T-helper 17 cell (primary cell): ENCODE measurements at places on chromosomes 6 and 20. TPM values are rescaled to one million over a fixed set of nuclear protein-coding genes. Genes with fewer than 3 reads are reported as not detected.

- H3K4me1 ChIP-seq, result no peaks in the 10 kb centered on the region
- no peak overlapping the region for H3K27ac ChIP-seq
- no peak overlapping the region for H3K4me3 ChIP-seq
Measured at GRCh38 chr6:145532361-145532760, 203.0 kb downstream of the EPM2A start.

DNA sequence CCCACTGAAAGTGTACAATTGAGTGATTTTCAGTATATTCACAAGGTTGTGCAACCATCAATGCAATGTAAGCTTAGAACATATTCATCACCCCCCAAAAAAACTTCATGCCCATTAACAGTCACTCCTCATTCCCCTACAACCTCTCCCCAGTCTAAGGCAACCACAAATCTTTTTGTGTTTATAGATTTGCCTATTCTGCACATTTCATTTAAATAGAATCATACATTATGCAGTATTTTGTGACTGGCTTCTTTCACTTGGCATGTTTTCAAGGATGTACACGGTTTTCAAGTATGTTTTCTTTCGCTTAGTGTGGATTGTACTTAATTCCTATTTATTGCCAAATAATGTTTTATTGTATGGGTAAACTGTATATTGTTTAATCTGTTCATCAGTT lies 329.3 kb upstream of the RNF24 start:
- no peaks in the 10 kb centered on the region for H3K4me1 ChIP-seq
- H3K36me3 ChIP-seq, result no peaks in the 10 kb centered on the region
- no peak overlapping the region for H3K27ac ChIP-seq
- no peak overlapping the region for H3K4me3 ChIP-seq
- DNase-seq, result no peak
- peaks cover 46% of the 10 kb centered on the region for H3K27me3 ChIP-seq

DNA sequence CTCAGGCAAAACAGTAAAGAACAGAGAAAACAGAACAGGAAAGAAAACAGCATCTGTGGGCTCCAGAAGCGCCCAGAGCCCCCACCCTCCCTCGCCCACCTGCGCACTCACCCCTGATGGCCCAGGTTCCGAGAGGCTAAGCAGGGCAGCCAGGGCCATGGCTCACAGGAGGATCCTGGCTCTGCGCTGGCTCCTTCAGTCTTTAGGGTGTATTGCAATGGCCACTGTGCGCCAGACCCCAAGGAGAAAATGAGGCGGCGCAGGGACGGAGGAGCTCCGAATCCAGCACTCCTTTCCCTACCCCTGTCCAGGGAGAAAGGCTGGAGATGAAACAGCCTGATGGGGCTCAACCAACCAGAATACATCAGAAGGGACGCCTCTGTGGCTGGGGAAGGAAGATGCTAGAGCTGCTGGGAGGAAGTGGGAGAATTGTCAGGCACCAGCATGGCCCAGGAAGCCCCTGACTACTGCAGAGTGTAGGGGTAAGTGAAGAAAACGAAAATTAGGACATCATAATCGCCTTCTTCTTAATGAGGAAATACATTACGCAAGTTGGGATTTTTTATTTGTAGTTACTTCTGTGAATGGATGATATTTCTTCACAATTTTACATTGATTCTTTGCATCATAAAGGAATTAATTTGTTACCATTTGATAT lies 49.0 kb downstream of the COL11A2 start:
- H3K27ac ChIP-seq, result no peak overlapping the region
- peaks cover 11% of the 10 kb centered on the region for H3K4me1 ChIP-seq
- peaks cover 14% of the 10 kb centered on the region for H3K36me3 ChIP-seq
- peaks cover 44% of the 10 kb centered on the region for H3K27me3 ChIP-seq
- no peak for DNase-seq

GRCh38 chr6:122710908-122711635 lies 68.4 kb upstream of the FABP7 start:
- no peak overlapping the region for H3K27ac ChIP-seq
- H3K27me3 ChIP-seq, result peaks cover 7% of the 10 kb centered on the region
- no peaks in the 10 kb centered on the region for H3K4me1 ChIP-seq
- no peak overlapping the region for H3K4me3 ChIP-seq
- H3K36me3 ChIP-seq, result no peaks in the 10 kb centered on the region

- no peaks in the 10 kb centered on the region for H3K4me1 ChIP-seq
- no peak overlapping the region for H3K4me3 ChIP-seq
- DNase-seq, result no peak
Measured at GRCh38 chr6:66226109-66226508, 519.1 kb upstream of the EYS start.

GRCh38 chr6:35037664-35038038 lies 103.5 kb downstream of the TCP11 start:
- H3K36me3 ChIP-seq, result no peaks in the 10 kb centered on the region
- no peaks in the 10 kb centered on the region for H3K27me3 ChIP-seq
- H3K27ac ChIP-seq, result no peak overlapping the region
- no peak for DNase-seq
- no peak overlapping the region for H3K4me3 ChIP-seq

GRCh38 chr6:28488916-28489365 lies 26.7 kb downstream of the GPX6 start:
- peaks cover 15% of the 10 kb centered on the region for H3K4me1 ChIP-seq
- no peak overlapping the region for H3K27ac ChIP-seq
- DNase-seq, result no peak
- H3K4me3 ChIP-seq, result peak overlapping the region; percentile 75
- peaks cover 74% of the 10 kb centered on the region for H3K27me3 ChIP-seq

- no peaks in the 10 kb centered on the region for H3K27me3 ChIP-seq
- peaks cover 25% of the 10 kb centered on the region for H3K4me1 ChIP-seq
- no peak for DNase-seq
- no peaks in the 10 kb centered on the region for H3K36me3 ChIP-seq
Measured at GRCh38 chr6:110183292-110183885, 3.2 kb downstream of the CDC40 start.

GRCh38 chr6:81900616-81901015 lies 148.1 kb upstream of the TENT5A start:
- no peaks in the 10 kb centered on the region for H3K4me1 ChIP-seq
- H3K27me3 ChIP-seq, result no peaks in the 10 kb centered on the region
- H3K4me3 ChIP-seq, result no peak overlapping the region
- no peak overlapping the region for H3K27ac ChIP-seq
- no peaks in the 10 kb centered on the region for H3K36me3 ChIP-seq

GRCh38 chr20:17511401-17511800 lies 19.8 kb downstream of the BFSP1 start:
- H3K27me3 ChIP-seq, result no peaks in the 10 kb centered on the region
- H3K4me1 ChIP-seq, result peaks cover 21% of the 10 kb centered on the region
- no peak for DNase-seq
- H3K4me3 ChIP-seq, result no peak overlapping the region
- no peaks in the 10 kb centered on the region for H3K36me3 ChIP-seq

DNA sequence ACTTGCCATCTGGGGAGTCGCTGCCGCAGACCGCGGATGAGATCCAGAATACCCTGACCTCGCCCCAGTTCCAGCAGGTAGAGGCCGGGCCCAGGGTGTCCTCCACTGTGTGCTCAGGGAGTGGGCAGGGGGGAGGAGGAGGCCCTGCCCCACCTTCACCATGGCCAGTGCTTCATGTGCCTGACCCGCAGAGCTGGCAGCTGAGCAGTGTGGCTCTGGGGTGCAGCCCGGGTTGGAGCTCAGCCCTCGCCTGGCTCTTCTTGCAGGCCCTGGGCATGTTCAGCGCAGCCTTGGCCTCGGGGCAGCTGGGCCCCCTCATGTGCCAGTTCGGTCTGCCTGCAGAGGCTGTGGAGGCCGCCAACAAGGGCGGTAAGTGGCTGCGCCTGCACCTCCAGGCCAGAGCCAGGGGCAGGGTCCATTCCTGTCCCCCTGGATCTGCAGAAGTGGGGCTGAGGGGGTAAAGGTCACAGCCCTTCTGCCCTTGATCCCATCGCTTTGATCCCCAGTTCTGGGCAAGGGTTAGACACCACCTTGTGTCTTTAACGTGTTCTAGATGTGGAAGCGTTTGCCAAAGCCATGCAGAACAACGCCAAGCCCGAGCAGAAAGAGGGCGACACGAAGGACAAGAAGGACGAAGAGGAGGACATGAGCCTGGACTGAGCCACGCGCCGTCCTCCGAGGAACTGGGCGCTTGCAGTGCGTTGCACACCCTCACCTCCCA lies 5.5 kb downstream of the ADRM1 start:
- no peak overlapping the region for H3K27ac ChIP-seq
- H3K4me3 ChIP-seq, result no peak overlapping the region
- peaks cover 10% of the 10 kb centered on the region for H3K4me1 ChIP-seq
- DNase-seq, result no peak

- H3K27me3 ChIP-seq, result no peaks in the 10 kb centered on the region
- H3K36me3 ChIP-seq, result peaks cover 4% of the 10 kb centered on the region
- no peak for DNase-seq
- no peak overlapping the region for H3K27ac ChIP-seq
- H3K4me3 ChIP-seq, result no peak overlapping the region
Measured at GRCh38 chr6:147384029-147384428, 124.5 kb upstream of the SAMD5 start.

DNA sequence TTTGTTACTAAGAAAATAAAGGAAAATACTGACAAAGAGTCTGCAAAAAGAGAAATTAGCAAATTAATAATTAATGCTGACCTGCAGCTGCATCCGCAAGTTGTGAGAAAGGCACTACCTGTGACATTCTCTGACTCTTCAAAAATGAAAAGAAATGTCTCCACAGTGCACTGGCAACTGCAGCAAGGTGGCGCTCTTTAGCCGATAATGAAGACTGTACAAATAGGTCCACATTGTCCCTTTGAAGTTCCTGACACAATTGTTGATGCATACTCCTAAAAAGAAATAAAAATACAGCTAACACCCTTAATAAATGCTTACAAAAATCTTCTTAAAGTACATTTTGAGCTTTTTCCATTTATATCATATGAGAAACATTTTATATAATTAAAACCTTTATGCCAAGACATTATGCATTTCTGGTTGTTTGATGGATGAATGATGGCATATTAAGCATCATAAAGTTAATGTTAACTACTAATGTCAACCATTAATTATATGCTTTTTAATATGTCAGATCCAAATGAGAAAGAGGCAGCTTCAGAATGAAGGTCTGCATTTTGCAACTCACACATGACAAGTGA lies 96.5 kb downstream of the MMS22L start:
- H3K27ac ChIP-seq, result no peak overlapping the region
- DNase-seq, result peak; percentile 16
- no peak overlapping the region for H3K4me3 ChIP-seq
- no peaks in the 10 kb centered on the region for H3K36me3 ChIP-seq
- H3K27me3 ChIP-seq, result no peaks in the 10 kb centered on the region
- no peaks in the 10 kb centered on the region for H3K4me1 ChIP-seq

DNA sequence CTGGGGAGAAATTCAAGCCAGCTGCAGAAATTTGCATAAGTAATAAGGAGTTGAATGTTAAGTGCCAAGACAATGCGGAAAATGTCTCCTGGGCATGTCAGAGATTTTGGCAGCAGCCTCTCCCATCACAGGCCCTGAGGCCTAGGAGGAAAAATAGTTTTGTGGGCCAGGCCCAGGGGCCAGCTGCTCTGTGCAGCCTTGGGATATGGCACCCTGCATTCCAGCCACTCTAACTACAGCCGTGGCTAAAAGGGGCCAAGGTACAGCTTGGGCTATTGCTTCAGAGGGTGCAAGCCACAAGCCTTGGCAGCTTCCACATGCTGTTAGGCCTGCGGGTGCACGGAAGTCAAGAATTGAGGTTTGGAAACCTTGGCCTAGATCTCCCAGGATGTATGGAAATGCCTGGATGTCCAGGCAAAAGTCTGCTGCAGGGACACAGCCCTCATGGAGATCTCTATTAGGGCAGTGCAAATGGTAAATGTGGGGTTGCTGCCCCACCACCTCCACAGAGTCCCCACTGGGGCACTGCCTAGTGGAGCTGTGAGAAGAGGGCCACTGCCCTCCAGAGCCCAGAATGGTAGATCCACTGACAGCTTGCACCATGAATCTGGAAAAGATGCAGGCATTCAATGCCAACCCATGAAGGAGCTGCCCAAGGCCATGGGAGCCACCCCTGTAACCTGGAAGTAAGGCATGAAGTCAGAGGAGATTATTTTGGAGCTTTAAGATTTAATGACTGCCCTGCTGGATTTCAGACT lies 126.5 kb downstream of the DTNBP1 start:
- H3K27me3 ChIP-seq, result no peaks in the 10 kb centered on the region
- no peaks in the 10 kb centered on the region for H3K36me3 ChIP-seq
- no peak overlapping the region for H3K4me3 ChIP-seq

DNA sequence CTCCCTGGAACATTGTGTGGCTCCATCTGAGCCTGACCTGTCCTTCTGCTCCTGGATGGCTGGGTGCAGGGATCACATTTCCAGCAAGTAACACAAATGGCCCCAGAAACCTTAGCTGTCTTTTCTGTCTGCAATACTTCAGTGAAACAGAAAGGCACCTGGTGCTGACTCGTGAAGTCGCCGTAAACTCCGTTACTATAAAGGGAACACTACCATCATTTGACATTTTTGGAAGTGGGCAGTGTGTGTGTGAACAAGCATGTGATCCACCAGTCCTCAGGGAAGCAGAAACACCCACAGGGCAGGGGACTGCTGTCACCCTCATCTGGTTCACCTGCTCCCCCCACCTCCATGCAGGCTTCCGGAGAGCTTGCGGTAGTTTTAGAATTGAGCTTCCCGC lies 23.9 kb downstream of the SERPINB6 start:
- peaks cover 17% of the 10 kb centered on the region for H3K4me1 ChIP-seq
- peaks cover 2% of the 10 kb centered on the region for H3K36me3 ChIP-seq
- H3K27me3 ChIP-seq, result peaks cover 4% of the 10 kb centered on the region
- no peak overlapping the region for H3K4me3 ChIP-seq
- no peak overlapping the region for H3K27ac ChIP-seq

GRCh38 chr20:32278199-32278643 lies 770 bp downstream of the KIF3B start:
- peaks cover 26% of the 10 kb centered on the region for H3K4me1 ChIP-seq
- no peaks in the 10 kb centered on the region for H3K27me3 ChIP-seq
- H3K36me3 ChIP-seq, result peaks cover 10% of the 10 kb centered on the region
- peak overlapping the region; percentile 90 for H3K27ac ChIP-seq
- peak overlapping the region; percentile 92 for H3K4me3 ChIP-seq

DNA sequence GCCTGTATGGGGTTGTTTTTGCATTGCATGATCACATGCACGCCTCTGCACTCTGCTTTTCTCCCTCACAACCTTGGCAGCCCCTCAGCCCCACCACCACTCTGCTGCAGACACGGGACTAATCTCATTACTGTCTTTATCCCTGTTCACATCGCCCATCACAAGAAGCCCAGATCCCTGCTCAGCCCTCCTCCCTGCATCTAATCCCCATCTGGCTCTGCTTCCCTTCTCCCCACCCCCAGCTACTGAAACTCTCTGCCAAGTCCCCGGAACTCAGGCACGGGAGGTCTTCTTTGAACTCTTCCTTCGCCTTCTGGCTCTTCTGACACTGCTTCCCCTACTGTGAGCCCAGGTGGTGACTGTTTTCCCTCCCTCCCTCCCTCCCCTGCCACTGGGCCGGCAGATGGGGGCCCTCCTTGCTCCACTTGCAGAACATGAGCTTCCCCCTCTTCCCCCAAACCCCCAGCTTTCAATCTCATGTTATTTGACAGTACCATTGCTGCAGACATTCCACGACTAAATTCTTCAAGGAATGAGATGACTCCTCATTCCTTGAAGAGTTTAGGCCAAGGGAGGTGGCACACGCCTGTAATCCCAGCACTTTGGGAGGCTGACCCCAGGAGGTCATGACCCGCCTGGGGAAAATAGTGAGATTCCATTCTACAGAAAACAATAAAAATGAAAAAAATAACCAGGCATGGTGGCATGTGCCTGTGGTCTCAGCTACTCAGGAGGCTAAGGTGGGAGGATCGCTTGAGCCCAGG lies 21.9 kb upstream of the TULP1 start:
- peaks cover 8% of the 10 kb centered on the region for H3K4me1 ChIP-seq
- H3K36me3 ChIP-seq, result peaks cover 2% of the 10 kb centered on the region
- H3K27me3 ChIP-seq, result peaks cover 9% of the 10 kb centered on the region
- H3K27ac ChIP-seq, result no peak overlapping the region
- DNase-seq, result no peak

Gene AIF1
- 13.2 TPM for total RNA-seq

Gene TUBB2B
- 0.75 TPM for total RNA-seq

Gene C6orf52
- 1.6 TPM for total RNA-seq

Gene AVP
- not detected for total RNA-seq

Gene MAS1
- total RNA-seq, result not detected
